ENCODE measurements at places on chromosomes 7 and 10.

DNA sequence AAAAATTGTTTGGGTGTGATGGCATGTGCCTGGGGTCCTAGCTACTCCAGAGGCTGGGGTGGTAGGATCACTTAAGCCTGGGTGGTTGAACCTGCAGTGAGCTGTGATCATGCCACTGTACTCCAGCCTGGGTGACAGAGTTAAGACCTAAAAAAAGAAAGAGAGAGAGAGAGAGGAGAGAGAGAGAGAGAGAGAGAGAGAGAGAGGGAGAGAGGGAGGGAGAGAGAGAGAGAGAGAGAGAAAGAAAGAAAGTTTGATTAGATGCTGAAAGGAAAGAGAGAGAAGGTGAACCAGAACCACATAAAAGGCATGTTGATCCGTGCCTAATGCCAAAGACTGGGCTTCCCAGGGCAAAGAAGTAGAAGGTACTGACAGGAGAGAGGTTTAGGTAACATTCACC, 11.1 kb downstream of the ABCB1 start:
- DNase-seq: no peak

DNA sequence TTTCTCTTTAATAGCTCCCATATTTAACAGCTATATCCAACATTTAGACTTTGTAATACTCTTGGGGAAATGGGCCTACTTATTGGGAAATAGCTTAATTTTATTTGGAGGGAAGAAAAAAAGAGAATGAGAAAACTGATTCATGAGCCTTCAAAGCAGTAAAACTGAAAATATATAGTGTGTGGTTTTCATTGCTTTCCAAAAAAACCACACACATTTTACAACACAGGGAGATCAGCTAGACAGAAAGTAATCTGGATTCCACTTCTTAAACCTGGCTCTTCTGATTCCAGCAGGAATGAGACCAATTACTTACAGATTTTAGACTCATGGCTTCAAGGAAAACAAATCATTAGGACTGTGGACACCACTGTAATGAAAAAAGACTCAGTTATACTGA, 48.7 kb downstream of the CH25H start:
- DNase-seq: no peak

GRCh38 chr10:15236340-15236739, 67.8 kb upstream of the NMT2 start:
- no peak for DNase-seq

DNA sequence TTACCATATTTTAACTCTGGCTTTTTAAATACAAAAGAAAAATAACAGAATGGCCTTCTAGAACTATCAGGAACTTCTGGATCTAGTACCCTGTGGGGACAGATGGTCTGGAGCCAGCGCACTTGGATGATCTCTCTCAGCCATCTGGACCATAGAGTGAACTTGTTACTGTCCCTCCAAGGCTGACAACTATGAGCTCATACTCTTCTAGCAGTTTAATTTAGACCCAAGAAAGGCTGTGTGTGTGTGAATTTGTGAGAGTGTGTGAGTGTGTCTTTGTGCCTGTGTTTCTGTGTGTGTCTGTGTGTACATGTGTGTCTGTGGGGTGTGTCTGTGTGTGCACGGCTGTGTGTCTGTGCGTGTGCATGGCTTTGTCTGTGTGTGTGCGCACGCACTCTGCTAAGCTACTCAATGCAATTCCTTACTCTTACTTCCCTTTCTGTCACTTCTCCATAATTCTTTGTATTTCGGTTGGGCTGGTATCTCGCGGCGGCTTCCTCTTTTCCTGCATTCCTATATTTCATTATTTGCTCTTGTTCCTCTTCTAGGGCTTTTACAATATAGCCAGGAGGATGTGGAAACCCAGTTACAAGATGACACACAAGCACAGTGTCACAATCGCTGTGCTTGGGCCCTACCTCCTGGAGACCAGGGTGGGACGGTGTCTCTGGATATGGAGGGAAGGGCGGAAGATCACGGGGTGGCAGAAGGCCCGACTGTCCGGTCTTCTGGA, 51.9 kb downstream of the IKZF1 start:
- no peak for DNase-seq

DNA sequence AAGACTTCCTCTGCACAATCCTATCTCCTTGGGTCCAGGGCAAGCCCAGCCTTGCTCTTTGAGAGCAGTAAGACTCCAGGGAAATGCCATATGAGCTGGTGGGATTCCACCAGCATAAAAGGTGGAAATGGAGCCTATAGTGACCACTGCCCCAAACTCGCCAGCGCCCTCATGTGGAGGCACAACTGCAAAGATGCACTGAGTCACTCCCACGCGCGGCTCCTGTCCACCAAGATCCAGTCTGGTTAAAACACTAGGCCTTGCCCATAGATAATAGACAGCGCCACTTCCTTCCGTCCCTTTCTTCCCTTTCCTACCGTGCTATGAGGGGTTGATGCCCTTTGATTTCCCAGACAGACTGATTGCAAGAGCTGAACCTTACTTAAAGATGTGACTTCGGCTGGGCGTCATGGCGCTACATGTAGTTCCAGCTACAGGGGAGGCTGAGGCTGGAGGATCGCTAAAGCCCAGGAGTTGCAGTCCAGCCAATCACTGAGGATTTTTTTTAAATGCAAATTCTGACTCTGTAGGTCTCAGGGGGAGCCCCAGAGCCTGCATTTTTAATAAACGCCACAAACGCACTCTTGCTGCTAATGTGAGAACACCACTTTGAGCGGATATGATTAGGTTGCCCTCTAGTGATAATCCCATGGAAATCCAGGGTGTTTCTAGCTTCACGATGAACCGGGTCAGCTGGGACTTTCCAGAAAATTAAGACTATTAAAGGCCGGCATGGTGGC, 136.5 kb downstream of the EPC1 start:
- DNase-seq: no peak

DNA sequence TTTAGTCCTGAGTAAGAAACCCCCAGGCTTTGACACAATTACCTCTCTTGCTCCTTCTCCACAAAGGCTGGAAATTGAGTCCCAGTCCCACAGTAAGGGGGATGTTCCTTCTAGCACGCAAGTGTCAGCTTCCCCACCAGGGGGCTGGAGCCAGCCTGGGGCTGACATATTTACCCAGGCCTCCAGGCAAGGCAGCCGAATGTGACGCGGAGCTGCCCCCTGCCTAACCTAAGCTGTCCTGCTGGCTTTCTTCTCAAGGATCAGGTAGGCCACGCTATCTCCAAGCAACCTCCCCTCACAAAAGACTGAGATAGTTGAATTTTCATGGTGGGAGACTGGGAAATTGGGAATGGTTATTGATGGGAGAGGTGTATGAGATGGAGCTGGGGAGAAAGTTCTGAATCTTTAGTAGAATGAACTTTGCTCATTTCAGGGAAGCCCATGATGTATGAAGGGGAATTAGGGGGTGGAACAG, 19.2 kb upstream of the BMPER start:
- no peak for DNase-seq

DNA sequence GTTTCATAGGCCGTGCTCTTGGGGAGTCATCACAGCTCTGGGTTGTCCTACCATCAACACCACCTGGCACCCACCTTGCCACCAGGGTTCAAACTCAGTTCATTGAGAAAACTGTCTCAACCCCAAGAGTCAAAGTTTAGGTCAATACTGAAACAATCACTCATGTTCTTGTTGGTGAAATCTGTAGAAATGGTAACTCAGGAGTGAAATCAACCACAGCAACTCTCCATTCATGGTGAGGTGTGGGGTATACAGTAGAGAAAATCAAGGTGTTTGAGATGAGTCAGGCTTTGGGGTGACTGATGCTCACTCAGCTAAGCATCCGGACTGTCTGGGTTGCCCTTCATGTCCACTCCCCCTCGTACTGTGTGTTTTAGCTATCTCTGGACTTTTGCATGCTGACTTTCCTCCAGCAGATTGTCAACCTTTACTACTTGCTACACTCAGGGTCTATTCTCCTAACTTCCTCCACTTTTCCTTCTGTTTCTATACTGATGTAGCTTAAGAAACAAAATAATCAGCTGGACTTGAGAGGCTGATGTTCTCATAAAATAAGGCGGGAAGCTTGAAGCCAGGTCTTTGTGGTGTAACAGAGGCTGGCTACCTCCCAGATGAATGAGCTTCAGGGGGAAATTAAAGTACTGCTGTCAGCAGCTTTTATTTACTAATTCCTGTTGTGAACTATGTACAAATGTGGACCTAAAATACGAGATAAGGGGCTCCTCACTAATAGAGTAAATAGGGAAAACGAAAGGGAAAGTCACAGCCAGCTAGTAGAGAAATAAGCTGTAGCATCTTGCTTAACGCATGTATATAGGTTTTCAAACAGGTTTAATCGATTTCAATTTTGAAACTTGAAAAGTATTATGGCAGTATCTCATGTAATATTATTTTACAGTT, 173.6 kb upstream of the AKR1E2 start:
- DNase-seq: no peak

DNA sequence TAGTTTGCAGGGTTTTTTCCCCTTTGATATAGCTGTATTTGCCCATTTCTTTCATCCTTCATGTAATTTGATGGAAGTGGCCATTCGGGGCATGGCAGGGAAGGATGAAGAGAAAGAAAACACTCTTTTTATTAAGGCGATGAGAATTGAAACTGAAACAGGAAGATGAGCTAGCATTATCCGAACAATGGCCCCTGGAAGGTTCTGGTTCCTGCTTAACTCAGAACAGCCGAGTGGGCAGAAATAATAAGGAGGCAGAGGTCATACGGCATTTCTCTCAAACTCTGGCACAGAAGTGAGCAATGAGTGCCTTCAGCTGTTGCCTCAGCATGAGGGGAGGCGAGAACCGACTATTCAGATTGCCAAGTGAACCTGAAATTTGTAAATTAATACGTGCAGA, 113.2 kb upstream of the MYO3A start:
- DNase-seq: no peak

- no peak for DNase-seq
Measured at GRCh38 chr7:128933180-128933891, 4.4 kb upstream of the IRF5 start.

GRCh38 chr10:18312374-18313139, 172.3 kb downstream of the CACNB2 start:
- DNase-seq: no peak

DNA sequence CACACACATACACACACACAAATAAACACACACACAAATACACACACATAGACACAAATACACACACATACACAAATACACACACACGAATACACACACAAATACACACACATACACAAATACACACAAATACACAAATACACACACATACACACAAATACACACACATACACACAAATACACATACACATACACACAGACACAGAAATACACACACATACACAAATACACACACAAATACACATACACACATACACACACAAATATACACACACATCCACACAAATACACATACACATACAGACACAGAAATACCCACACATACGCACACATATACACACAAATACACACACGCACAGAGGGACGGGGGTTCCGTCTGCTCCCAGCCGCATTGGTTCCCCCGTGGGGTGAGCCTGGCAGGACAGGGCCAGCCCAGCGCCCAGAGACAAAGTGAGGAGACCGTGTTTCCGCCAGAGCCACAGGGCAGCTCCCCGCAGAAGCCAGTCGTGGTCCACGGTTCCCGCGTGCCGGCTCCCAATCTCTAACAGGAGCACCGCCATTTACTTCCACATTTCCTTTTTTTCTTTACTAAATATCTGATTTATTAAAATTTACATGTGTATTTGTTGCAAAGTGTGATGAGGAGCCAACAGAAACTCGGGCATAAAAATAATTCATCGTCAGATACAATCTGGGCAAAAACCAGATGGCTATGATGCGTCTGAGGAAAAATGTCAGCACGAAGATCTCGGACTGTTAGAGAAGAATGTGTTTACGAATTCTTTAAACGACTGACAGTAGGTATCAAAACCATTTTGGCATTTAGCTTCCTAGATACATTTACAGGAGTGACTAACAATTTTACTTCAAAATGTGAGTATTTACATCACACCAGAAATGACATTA, 3.1 kb upstream of the KNDC1 start:
- no peak for DNase-seq

DNA sequence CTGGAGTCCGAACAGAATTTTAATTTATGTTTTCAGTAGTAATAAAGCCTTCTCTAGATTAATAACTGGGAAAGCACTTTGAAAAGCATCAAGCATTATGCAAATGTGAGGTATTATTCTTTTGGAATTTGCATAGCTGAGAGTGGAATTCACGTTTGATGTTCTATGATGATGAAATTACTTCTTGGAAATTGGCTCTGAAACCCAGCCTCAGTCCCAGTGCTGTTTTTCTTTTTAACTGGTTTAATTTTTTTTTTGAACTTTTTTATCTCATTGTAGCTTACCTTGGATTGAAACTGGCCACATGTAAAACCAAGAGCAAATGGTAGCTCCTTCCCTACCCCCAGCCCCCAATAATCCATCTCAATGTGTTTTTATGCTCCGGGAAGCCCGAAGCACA, 1.2 kb downstream of the TBXAS1 start:
- no peak for DNase-seq

DNA sequence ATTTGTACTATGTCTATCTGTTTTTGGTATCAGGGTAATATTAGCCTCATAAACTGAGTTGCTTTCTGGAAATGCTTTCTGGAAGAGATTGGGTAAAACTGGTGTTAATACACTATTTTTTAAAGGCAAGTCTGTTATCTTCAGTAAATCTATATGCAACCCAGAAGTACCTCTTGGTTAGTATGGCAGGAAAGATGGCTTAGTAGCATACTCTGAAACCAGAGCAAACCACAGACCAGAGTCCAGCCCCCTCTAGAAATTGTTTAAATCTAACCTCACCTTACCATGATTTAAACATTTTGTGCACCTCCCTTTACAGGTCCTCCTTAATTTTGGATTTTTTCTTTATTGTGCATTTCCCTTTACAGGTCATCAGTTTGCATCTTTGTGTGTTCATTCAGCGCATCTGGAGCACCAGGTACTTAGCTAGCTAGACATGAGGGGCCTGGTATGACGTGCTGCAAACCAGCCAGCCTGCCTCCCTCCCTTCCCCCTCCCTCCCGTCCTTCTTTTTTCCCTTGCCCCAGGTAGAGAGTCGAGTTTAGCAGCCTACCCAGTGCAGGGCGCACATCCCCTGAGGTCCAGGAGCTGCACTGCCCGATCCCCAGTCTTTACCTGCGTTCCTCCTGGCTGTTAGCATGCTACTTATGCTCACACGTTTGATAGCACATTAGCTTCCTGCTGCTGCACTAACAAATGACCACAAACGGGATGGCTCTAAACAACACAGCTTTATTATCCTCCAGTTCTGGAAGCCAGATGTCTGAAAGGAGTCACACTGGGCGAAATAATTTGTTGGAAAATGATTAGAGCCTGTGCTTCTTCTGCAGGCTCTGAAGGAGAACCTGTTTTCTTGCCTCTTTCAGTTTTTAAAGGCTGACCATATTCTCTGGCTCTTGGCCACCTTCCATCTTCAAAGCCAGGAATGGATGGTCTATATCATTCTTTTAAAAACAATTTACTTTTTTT, 299.9 kb upstream of the HABP2 start:
- DNase-seq: no peak

GRCh38 chr7:85682833-85683620, 496.2 kb upstream of the SEMA3D start:
- no peak for DNase-seq

DNA sequence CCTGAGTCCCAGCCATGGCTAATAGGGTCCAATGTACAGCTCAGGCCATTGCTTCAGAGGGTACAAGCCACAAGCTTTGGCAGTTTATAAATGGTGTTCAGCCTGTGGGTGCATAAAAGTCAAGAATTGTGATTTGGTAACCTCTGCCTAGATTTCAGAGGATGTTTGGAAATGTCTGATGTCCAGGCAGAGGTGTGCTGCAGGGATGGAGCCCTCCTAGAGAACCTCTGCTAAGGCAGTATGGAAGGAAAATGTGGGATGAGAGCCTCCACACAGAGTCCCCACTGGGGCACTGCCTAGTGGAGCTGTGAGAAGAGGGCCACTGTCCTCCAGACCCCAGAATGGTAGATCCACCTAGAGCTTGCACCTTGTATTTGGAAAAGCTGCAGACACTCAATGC, 779.9 kb downstream of the GRM8 start:
- no peak for DNase-seq
